Activated naive CD8-positive, alpha-beta T cell treated with anti-CD3 and anti-CD28 coated beads, Interleukin-2, amount 50 U/mL, for 16 hours (primary cell): ENCODE measurements at places on chromosomes 12 and 14.

GRCh38 chr12:66060163-66060907 is 70.2 kb downstream of the LLPH start:
- no peak for DNase-seq

DNA sequence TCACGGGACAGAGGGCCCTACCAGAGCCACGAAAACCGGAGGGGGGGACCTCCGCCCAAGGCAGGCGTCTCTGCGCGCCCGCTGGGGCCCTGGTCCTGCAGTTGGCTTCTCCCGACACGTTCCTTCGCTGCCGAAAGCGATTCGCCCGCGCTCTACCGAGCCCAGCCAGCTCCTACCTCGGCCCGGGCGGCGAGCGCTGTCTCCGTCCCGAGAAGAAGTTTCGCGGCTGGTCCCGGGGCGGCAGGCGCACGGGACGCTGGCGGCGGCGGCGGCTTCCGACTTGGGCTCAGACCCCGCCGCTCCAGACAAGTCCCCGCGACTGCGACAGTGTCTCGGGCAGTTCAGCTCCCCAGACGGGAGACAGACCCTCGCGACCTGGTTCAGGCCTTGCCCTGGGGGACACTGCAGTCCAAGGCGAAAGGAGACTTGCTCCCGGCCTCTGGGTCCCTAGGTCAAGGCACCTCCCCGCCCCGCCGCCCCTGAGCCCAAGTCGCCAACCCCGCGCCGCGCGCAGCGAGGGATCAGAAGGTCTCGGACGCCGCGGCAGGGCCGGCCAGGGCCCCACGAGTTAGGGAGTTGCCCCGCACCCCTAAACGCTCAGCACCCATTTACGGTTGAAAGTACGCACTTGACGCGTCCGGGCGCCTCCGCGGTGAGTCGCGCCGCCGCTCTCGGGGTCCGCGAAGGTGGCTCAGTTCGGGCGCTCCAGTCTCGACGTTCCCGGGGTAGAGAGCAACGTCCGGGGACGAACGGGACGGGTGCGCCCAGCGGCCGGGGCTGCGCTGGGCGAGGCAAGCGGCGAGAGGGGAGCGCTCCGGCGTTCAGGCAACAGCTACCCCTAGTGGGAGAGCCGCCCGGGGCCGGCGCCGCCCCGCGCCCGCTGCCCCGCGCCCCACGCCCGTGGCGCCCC is 1.4 kb upstream of the DIO3 start:
- DNase-seq: no peak

GRCh38 chr14:35161231-35161630 is 38.9 kb downstream of the PRORP start:
- DNase-seq: no peak

DNA sequence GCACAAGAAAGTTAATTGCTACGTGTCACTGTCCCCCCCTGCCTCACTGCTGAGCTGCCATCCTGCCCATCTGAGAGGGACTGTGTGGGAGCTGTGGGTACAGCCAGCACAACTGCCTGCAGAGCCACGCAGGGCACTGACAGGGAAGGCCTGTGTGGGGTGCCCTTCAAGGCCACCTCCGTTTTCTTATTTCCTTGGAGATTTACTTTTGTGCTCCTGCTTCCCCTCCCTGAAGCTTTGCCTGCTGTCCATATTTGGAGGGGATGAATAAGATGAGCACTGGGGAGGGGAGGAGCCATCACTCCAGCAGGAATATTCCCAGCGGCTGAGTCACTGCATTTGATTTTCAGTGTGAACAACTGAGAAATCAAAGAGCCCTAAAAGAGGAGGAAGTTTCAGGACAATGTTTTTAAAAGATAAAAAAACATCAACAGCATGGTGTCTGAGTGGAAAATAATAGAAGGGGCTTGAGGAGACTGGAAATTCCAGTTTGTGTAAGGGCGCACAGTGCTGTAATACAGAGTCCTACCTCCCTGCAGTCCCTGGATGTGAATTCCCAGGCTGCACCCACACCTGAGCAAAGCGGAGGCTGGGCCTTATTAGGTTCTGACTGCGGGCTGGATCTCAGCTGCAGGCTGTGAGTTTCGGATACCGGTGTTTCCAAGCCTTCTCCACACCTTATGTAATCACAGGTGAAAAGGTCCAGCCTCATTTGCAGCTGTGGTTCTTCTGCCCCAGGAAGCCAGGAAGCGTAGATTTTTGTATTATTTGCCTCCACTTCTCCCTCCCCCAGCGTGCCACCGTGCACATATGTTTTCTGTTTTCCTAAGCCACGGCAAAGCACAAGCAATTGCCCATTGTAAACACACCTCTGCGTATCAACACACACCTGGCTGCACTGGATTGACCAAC is 192.6 kb upstream of the BCL2L14 start:
- no peak for DNase-seq

DNA sequence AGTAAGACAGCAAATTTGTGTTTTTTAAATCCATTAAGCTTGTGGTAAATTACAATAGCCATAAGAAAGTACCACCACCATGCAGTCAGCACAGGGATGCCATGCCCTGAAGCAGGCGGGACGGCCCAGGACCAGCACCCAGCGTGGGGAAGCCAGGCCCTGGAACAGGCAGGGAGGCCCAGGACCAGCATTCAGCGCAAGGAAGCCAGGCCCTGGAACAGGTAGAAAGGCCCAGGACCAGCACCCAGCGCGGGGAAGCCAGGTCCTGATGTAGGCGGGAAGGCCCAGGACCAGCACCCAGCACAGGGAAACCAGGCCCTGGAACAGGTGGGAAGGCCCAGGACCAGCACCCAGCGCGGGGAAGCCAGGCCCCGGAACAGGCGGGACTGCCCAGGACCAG is 13.2 kb downstream of the CHFR start:
- no peak for DNase-seq

DNA sequence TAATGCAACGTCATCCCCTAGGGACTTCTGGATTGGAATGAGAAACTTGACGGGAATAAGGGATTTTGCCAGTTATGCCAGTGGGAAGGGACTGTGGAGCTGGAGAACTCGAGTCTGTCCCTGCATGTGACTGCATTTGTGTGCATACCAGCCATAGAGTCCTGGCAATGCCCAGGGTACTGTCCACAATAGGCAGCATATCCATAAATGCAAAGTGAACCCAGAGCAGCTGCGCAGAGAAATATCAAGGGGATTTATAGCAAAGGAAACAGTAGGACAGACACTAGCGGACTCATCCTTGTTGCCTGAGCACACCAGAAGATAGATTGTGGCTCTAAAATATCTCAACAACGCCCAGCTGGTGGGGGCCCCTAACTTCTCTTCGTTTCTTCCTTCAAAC is 247.1 kb upstream of the SRRM4 start:
- DNase-seq: no peak
